ENCODE measurements at places on chromosomes 16 and 17. TPM values are rescaled to one million over a fixed set of nuclear protein-coding genes. Genes with fewer than 3 reads are reported as not detected.

Gene KRT33A
- not detected for total RNA-seq

DNA sequence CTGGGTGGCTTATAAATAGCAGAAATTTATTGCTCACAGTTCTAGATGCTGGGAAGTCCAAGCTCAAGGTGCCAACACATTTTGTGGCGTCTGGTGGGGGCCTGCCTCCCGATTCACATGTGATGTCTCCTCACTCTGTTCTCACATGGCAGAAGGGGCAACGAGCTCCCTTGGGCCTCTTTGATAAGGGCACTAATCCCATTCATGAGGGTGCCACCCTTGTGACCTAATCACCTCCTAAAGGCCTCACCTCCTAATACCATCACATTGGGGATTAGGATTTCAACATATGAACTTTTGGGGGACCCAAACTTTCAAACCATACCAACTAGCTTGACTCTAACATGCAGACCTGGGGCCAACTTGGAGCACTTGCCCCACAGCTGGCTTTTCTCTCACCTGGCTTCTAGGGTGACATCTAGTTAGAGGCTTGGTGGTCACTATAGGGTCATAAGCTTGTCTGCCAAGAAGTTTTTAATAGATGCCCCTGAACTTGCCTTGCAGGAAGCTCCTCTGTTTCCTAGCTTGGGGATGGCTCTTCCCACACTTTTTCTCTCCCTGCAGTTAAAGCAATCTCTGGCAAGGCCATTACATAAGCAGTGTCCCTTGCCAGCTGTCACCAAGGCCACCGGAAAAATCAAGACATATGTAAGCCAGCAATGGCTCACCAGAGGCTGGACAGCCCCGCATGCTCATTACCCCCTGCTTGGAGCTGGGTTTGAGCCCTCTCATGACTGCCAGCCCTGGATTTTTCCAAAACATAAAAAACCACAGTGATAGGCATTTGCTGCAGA is 8.4 kb upstream of the MED9 start:
- DNase-seq: no peak

GRCh38 chr16:57616876-57617275 is 11.6 kb upstream of the ADGRG1 start:
- no peak for DNase-seq

Gene KCNH4
- 0.06 TPM for total RNA-seq

GRCh38 chr17:15931394-15931793 is 13.5 kb upstream of the ADORA2B start:
- DNase-seq: no peak

- no peak for DNase-seq
Observed at GRCh38 chr16:29641561-29641960, 21.5 kb upstream of the SPN start.

Gene SCIMP
- total RNA-seq: 4.9 TPM

DNA sequence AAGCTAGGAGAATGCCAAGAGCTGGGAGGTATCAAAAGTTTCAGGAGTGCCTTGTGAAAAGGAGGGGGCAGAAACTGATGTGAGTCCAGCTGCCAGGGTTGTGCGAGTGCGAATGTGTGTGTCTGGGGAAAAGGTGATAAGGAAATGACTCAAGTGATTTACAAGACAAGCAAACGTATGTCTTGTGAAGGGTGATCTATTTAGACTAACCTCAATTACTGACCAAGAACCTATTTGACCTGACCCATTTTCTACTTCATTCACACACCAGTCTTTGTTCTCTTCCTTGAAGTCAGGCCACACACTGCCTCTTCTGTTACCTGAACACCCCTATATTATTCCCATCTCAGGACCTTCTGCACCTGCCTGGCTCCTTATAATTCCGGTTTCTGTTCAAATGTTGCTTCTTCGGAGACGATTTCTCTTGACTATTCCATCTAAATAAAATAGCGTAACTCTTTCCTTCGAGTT is 1.0 kb downstream of the GDE1 start:
- no peak for DNase-seq

Gene CCL16
- 0.35 TPM for total RNA-seq

Gene EVPLL
- total RNA-seq: 0.14 TPM
